Psoas muscle (tissue), 8 donors: ENCODE measurements at places on chromosomes 13 and 19. TPM values are rescaled to one million over a fixed set of nuclear protein-coding genes. Genes with fewer than 3 reads are reported as not detected.
A peak's percentile ranks its signal among the peaks of the same experiment; 100 is the strongest.

CCDC169 gene
- total RNA-seq: 0.49 TPM

C19orf85 gene
- not detected for total RNA-seq

ZNF229 gene
- 2.2 TPM for total RNA-seq

RFXANK gene
- 50.8 TPM for total RNA-seq

SIGLEC14 gene
- 1.0 TPM for total RNA-seq

NAPSA gene
- not detected for total RNA-seq

DNA sequence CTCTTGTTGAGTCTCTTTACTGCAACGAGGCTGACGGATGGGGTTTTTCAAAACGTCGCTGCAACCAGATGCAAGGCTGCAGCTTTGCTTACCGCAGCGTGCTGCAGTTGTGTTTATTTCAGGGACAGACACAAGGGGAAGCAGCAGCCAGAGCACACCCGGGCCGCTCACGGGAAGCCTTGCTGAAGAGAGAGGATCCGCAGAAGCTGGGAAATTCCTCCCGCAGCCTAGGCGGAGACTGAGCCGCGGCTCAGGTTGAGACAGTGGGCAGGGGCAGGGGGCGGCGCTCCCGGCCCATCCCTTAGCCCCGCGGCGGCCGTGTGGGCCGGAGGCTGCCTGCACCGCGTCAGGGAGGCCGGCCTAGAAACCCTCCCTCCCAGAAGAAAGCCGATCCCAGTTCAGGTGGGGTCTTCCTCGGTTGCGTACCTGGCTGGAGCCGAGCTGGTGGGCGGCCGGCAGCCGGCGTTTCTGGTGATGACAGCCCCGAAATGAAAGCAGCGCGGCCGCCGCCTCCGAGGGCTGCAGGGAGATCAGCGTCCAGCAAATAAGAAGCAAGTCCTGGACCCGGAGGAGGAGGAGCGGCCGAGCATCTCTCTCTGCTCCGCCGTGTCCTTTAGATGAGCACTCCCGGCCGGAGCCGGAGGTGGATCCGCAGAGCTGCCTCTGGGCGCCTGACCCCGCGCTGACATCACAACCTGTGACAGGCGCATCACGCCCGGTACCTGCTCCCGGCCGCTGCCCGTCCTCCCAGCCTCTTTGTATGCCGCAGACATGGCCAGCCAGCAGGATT is at the start of gene FRY:
Gene FRY (plus strand): TSS at position 750 of the 790 bp plus-strand sequence. CDS start 22 bp downstream, at position 772.
- DNase-seq: peak; percentile 56
- H3K36me3 ChIP-seq: no peaks in the 10 kb centered on the region
- peak within 1 kb of the TSS; percentile 92 for H3K4me3 ChIP-seq
- peaks cover 4% of the 10 kb centered on the region for H3K4me1 ChIP-seq

GRCh38 chr13:67630640-67631039 is 400.5 kb upstream of the PCDH9 start:
- no peaks in the 10 kb centered on the region for H3K36me3 ChIP-seq
- DNase-seq: no peak
- H3K4me3 ChIP-seq: no peak overlapping the region
- H3K27me3 ChIP-seq: no peaks in the 10 kb centered on the region

DNA sequence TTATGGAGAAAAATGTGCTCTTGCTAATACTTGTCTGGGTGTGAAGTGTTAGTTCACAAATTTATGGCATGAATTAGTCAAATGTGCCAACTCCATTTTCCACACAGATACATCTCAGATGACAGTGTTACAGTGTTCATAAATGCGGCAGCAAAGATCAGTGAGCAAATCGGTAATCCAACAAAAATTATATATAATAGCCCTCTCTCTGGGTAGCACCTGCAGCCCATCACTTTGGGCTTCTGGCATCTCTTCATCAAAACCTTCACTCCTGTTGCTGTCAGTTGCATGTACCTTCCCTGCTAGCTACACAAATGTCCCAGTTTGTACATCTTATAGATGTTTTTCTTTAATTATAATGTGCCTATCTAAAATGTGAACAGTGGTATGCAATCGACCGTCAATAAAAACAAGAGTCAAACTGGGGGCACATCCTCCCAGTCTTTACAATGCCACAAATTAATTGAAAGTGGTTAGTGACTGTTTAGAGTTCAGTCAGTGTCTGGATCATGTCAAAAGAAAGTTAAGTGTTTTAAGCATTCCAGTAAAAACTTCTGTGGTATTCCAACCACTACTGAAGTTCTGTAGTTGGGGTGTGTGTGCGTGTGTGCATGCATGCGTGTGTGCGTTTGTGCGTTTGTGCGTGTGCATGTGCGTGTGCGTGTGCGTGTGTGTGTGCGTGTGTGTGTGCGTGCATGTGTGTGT is 448.9 kb downstream of the DCT start:
- H3K4me1 ChIP-seq: no peaks in the 10 kb centered on the region
- no peaks in the 10 kb centered on the region for H3K27me3 ChIP-seq
- no peak for DNase-seq
- no peak overlapping the region for H3K27ac ChIP-seq

- no peaks in the 10 kb centered on the region for H3K27me3 ChIP-seq
- H3K27ac ChIP-seq: no peak overlapping the region
- no peaks in the 10 kb centered on the region for H3K36me3 ChIP-seq
- peaks cover 5% of the 10 kb centered on the region for H3K4me1 ChIP-seq
- H3K4me3 ChIP-seq: no peak overlapping the region
These were observed 26.5 kb downstream of the COMMD6 start for GRCh38 chr13:75511051-75511625.

DNA sequence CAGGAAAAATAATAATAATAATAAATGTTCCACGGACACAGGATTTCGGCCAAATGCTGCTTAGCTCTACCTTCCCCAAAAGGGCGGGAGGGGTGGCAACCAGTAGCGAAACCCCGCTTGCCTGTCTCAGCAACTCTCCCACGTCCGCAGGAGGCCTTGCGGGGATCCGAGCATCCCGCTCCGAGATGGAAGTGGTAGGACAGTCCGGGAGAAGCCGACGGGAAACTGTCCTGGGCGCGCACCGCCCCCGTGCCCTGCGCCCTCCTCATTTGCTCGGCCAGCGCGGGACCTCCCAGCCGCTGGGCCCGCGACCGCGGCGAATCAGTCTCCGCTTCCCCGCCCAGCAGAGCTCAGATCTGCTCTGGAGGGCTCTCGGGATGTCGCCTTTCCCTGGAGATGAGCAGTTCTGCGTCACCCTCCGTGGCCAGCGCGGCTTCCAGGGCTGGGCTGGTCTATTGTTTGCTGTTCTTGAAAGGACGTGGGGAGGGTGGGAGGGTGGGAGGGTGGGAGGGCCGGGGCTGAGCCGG is 48.9 kb upstream of the PABPC3 start:
- no peak overlapping the region for H3K4me3 ChIP-seq
- H3K27ac ChIP-seq: no peak overlapping the region
- peaks cover 36% of the 10 kb centered on the region for H3K27me3 ChIP-seq
- H3K4me1 ChIP-seq: no peaks in the 10 kb centered on the region
- DNase-seq: no peak
- no peaks in the 10 kb centered on the region for H3K36me3 ChIP-seq

GRCh38 chr13:94280349-94280748 is 199.1 kb downstream of the DCT start:
- DNase-seq: no peak
- H3K36me3 ChIP-seq: no peaks in the 10 kb centered on the region
- no peaks in the 10 kb centered on the region for H3K27me3 ChIP-seq

DNA sequence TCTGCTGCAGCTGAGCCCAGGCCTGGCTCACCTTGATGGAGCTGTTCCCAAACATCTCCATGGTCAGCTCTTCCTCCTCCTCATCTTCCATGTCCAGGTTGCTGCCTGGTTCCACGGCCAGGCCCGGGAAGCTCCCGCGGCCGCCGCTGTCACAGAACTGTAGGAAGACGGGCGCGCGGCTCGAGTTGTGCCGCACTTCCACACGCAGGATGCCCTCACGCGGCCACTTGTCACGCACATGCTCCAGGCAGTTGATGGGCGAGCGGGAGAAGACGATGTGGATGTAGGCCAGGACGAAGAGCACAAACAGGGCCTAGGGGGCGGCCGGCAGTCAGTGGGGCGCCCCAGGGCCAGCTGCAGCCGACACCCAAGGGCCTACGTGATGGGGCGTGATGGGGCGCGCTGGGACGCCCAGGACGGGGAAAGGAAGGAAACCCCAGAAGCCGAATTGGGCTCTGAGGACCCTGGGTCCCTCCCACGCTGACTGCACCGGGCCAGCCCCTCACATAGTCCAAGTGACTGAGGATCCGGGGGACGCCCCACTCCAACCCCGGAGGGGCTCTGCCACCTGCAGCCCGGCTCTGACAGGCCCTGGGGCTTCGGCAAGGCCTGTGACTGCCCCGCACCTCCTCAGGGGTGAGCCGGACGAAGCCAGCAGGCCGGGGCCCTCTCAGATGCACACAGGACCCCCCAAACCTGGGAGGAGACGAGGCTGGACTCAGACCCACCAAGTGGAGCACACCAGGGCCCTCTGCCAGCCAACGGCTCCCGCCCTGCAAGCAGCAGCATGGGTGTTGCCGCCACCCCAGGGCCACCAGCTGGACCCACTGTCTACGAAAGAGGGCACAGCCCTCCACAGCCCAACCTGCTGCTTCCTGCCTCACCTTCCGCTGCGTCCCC is 6.5 kb downstream of the TMEM259 start:
- H3K27ac ChIP-seq: no peak overlapping the region
- H3K4me3 ChIP-seq: no peak overlapping the region
- peak; percentile 45 for DNase-seq

GRCh38 chr19:48967346-48968178 is 2.5 kb downstream of the FTL start:
- no peak for DNase-seq
- H3K4me1 ChIP-seq: peaks cover 43% of the 10 kb centered on the region
- peaks cover 55% of the 10 kb centered on the region for H3K36me3 ChIP-seq
- no peaks in the 10 kb centered on the region for H3K27me3 ChIP-seq
- peak overlapping the region; percentile 94 for H3K4me3 ChIP-seq
- H3K27ac ChIP-seq: peak overlapping the region; percentile 89

DNA sequence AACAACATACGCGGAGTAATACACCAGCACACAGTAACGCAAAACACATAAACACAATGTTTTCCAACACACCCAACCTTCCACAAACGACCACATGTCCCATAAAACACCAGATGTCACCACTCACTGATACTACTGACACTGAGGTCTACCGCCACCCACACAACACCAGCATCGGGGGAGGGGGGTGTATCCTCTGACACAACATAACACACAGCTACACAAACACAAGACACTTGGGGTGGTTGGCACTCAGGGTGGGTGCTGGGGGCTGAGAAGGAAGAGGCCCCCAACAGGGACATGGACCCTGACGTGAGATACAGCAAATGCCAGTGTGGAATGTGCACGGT is 1.5 kb upstream of the KCNN4 start:
- H3K4me3 ChIP-seq: no peak overlapping the region
- peaks cover 23% of the 10 kb centered on the region for H3K27me3 ChIP-seq
- no peak overlapping the region for H3K27ac ChIP-seq
- no peak for DNase-seq
- no peaks in the 10 kb centered on the region for H3K36me3 ChIP-seq

DNA sequence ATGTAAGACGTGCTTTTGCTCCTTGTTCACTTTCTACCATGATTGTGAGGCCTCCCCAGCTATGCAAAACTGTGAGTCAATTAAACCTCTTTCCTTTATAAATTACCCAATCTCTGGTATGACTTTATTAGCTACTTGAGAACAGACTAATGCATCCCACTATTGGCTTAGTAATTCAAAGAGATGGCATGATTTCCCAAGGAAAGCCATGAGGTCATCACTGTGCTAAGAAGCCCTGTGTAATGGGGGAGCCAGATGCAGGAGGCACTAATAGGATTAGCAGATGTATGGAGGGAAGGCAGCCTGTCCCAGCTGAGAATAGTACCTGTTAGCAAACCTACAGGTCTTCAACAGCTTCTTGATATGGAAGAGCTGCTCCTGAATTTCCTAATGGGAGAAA is 38.1 kb downstream of the RUBCNL start:
- no peak overlapping the region for H3K4me3 ChIP-seq
- no peak for DNase-seq
- H3K36me3 ChIP-seq: no peaks in the 10 kb centered on the region
- H3K4me1 ChIP-seq: no peaks in the 10 kb centered on the region
- no peak overlapping the region for H3K27ac ChIP-seq
- H3K27me3 ChIP-seq: no peaks in the 10 kb centered on the region

- no peak for DNase-seq
- H3K36me3 ChIP-seq: peaks cover 53% of the 10 kb centered on the region
- H3K4me3 ChIP-seq: no peak overlapping the region
- H3K27me3 ChIP-seq: no peaks in the 10 kb centered on the region
- no peak overlapping the region for H3K27ac ChIP-seq
These were observed 23.3 kb downstream of the PRR12 start for GRCh38 chr19:49614096-49614833.

DNA sequence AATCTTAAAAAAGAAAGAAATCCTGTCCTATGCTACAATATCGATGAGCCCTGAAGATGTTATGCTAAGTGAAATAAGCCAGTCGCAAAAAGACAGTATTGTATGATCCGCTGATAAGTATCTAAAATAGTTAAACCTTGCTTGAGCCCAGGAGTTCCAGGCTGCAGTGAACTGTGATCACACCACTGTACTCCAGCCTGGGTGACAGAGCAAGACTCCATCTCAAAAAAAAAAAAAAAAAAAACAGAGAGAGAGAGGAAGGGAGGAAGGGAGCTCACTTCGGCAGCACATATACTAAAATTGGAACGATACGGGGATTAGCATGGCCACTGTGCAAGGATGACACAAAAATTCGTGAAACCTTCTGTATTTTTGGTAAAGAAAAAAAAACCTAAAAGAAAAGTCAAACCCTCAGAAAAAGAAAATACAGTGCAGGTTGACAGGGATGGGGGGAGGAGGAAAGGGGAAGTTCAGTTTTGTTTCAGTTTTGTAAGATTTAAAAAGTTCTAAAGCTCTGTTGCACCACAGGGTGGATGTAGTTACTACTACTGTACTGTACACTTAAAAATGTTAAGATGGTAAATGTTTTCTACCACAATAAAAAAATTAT is 8.4 kb downstream of the CLASRP start:
- peaks cover 45% of the 10 kb centered on the region for H3K4me1 ChIP-seq
- no peak overlapping the region for H3K4me3 ChIP-seq
- no peaks in the 10 kb centered on the region for H3K36me3 ChIP-seq
- H3K27me3 ChIP-seq: no peaks in the 10 kb centered on the region
- no peak for DNase-seq
- no peak overlapping the region for H3K27ac ChIP-seq

- no peak overlapping the region for H3K4me3 ChIP-seq
- H3K36me3 ChIP-seq: no peaks in the 10 kb centered on the region
- DNase-seq: no peak
- no peaks in the 10 kb centered on the region for H3K4me1 ChIP-seq
These were observed 8.2 kb upstream of the SERTM1 start for GRCh38 chr13:36665630-36666029.
